ENCODE measurements at places on chromosomes 4 and X.
A peak's percentile ranks its signal among the peaks of the same experiment; 100 is the strongest.

DNA sequence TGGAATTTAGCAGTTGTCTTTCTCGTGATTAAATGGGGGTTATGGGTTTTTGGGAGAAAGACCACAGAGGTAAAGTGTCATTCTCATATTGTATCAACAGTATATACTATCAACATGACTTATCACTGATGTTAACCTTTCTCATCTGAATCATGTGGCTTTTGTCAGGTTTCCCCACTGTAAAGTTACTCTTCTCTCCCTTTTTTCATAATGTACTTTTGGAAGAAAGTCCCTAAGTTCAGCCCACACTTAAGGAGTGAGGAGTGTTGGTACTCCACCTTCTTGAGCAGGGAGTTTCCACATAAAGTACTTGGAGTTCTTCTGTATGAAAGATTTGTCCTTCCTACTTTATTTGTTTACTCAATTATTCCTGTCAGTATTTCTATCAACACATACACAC, 169.9 kb downstream of the ZNF330 start:
- DNase-seq: no peak

DNA sequence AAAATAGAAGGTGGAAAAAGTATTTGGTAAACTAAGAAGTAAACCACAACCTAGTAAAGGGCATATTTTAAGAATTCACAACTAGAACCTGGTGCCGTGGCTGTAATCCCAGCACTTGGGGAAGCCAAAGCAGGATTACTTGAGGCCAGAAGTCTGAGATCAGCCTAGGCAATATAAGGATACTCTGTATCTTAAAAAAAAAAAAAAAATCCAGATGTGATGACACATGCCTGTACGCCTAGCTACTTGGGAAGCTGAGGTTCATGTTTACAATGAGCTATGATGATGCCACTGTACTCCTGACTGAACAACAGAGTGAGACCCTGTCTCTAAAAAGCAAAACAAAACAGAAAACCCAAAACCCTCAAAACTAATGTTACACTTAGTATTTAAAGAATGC, 294.9 kb upstream of the ZCCHC13 start:
- DNase-seq: no peak

- DNase-seq: no peak
These were observed 140.5 kb downstream of the PACRGL start for GRCh38 chr4:20840648-20841190.

DNA sequence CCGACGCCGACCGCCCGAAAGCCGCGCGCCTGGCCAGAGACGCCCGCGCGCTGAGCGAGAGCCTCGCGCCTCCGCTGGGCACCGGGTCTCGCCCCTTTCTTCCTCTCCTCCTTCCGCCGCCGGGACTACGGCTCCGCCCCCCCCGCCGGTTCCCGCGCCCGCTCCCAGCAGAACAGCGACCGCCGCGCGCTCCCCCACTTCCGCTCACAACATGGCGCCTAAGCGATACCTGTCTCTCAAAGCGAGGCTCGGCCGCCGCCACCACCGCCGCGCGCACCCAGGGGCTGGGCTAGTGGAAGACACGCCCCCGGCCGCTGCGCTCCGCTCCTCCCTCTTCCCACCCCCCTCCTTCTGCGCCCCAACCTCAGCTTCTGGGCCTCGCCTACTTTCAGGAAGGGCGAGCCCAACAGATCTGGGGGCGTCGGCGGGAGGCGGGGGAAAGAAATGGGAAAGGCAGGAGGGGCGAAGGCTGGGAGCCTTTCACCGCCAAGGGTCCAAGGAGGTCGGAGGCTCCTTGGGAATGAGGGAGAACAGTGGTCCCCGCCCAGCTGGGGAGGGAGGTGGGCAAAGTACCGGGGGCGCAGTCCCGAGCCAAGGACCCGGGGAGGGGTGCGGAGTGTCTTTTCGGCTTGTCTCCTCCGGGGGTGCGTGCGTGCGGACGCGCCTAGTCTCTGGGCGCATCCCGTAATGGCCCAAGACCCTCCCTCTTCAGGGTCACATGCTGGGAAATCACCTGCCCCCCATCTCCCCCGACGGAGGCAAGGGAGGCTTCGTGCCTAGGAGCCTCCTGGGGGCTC, at the start of gene RPS6KA3:
TSS of gene RPS6KA3 (minus strand) at position 100 of the 797 bp plus-strand sequence. CDS start 277 bp downstream, outside the sequence.
- peak; percentile 85 for DNase-seq

- DNase-seq: peak; percentile 3
These were observed 27.0 kb downstream of the MAGEE1 start for GRCh38 chrX:76454456-76454927.

GRCh38 chrX:1153940-1154339, 58.5 kb downstream of the CRLF2 start:
- no peak for DNase-seq

DNA sequence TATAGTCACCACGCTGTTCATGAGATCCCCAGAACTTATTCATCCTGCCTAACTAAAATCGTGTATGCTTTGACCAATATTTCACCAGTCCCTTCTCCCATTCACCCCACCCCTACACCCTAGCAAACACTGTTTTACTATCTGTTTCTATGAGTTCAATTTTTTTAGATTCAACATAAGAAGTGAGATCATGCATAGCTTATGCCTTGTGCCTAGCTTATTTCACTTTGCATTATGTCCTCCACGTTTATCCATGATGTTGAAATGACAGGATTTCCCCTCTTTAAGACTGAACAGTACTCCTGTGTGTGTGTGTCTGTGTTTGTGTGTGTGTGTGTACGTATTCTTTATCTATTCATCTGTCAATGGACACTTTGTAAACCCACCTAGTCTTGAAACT, 16.8 kb downstream of the ANXA5 start:
- no peak for DNase-seq

- DNase-seq: no peak
These were observed 13.8 kb downstream of the GALNT7 start for GRCh38 chr4:173182403-173182802.

GRCh38 chr4:104206784-104207183, 287.9 kb downstream of the CXXC4 start:
- DNase-seq: no peak

GRCh38 chr4:47704693-47705325, 133.1 kb downstream of the CORIN start:
- peak; percentile 48 for DNase-seq

DNA sequence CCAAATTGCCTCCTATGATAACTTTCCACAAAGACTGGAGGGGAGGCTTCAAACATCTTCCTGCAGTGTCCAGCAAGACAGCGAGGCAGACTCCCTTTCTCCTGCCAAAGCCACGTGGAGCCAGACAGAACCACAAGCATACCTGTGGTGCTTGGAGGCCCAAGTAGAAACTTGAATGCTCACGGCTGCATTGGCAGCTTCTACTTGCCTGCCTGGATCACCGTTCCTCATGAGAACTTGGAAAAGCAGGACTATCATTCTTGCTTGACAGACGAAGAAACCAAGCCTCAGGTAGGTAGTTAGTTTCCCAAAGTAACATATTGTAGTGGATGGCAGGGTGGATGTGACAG, 216.3 kb upstream of the SFRP2 start:
- DNase-seq: no peak

GRCh38 chr4:99950913-99951254, 809 bp upstream of the H2AZ1 start:
- DNase-seq: no peak

DNA sequence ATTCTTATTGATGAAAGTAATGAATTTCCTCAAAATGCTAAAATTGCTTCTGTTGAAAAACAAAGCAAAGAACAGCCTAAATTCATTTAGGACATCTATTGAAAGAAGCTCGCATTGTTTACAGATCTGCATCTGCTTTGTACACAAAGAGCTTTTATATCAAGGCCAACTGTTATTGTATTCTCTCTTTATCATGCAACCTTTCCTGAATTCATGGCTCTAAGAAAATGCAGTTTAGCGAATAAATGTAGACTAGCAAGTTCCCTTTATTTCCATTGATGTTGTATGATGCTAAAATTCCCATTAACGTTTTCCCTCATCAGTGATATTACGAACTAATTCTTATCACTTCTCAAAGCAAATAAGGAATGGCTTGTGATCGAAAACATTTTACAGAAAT, 446.3 kb downstream of the MID1IP1 start:
- DNase-seq: no peak

GRCh38 chrX:46506076-46506475, 39.1 kb downstream of the ZNF674 start:
- no peak for DNase-seq

DNA sequence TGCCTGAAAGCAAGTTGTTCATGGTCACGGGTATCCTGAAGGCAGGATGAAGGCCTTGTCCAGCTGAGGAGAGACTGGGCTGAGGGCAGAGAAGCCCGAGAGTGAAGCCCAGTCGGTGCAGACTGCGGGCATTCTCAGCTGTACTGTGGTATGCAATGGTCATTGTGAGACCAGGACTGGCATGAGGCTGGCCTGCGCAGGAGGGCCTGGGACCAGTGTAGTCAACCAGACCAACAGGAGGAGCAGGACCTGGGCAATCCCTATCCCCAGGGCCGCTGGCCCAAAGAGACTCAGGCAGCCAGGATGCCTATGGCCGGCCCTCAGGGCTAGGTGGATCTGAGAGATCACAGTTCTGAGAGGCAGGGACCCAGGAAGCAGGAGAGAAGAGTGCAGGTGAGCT, 81.6 kb downstream of the NYX start:
- DNase-seq: no peak

GRCh38 chrX:18687856-18688495, 16.1 kb upstream of the RS1 start:
- no peak for DNase-seq

GRCh38 chr4:144409525-144409924, 236.4 kb upstream of the HHIP start:
- no peak for DNase-seq

GRCh38 chrX:45731448-45731847, 530.8 kb upstream of the DIPK2B start:
- DNase-seq: no peak

- DNase-seq: no peak
These were observed 115.4 kb upstream of the RPS6KA3 start for GRCh38 chrX:20382082-20382481.

DNA sequence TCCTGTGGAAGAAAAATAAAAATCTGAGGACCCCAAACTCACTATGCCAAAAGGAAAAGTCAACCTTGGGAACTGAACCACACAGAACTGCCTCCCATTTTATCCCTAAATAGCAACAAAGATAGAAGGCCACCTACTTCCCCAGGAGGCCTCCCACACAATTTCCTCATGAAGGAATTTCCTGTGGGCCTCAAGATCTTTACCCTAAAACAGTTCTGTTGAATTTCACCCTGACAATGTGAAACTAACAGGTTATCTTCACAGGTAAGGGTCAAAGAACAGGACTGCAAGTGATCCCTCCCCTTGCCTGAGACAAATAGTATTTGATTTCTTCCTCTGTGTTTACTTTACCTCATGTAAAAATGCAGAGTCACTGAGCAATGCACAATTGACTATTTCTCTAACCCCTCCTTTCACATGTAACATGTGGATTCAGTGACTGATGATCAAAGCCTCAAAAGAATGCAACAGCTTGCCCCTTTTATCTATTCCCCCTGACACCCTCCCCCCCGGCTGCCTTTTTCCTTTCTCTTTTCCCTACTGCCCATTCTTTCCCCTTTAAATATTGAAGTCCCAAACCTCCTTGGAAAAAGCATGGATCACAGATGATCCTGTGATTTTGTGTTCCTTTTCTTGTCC, 33.3 kb downstream of the MEPE start:
- no peak for DNase-seq

DNA sequence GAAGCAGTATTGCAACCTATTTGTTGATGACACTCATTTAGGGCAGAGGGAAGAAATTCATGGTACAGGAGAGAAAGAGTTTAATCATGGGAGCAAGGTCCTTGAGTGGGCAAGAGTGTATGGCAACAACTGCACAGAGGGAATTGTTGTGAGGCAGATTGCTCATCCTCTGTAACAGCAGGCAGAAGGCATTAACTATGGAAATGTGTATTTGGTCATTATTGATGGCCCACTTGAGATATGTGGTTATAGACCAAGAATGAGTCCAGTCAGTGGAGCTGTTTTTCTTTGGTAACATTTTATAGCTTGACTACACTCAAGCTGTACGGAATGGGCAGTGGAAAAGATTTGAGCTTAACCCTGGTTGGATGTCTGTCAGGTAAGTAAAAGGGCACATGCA, 15.9 kb downstream of the PLRG1 start:
- no peak for DNase-seq

- no peak for DNase-seq
These were observed 94.2 kb downstream of the GPAT3 start for GRCh38 chr4:83629945-83630721.

- DNase-seq: no peak
These were observed 118.4 kb downstream of the DDX53 start for GRCh38 chrX:23118163-23118562.

GRCh38 chrX:71107762-71108360, 1.3 kb upstream of the CXorf65 start:
- DNase-seq: peak; percentile 35

GRCh38 chr4:139943277-139943676, 210.7 kb downstream of the MAML3 start:
- DNase-seq: no peak

DNA sequence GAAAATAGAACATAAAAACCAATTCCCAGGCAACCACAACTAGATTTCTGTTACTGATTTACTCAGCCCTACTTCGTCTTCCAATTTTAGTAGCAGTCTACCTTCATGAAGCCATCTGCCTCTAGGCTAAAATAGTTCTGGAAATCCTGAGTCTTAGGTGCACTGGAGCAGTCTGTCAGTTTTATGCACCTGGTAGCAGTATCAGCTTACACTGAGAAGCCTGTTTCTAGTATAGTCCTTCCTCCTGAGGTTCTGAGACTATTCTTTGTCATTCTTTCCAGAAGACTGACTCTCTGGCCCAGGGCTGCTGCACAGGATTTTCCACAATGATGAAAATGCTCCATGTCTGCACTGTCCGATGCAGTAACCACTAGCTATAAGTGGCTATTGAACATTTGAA, 16.9 kb upstream of the HPRT1 start:
- DNase-seq: no peak

- peak; percentile 50 for DNase-seq
These were observed 674 bp downstream of the SH3D19 start for GRCh38 chr4:151324752-151325110.

DNA sequence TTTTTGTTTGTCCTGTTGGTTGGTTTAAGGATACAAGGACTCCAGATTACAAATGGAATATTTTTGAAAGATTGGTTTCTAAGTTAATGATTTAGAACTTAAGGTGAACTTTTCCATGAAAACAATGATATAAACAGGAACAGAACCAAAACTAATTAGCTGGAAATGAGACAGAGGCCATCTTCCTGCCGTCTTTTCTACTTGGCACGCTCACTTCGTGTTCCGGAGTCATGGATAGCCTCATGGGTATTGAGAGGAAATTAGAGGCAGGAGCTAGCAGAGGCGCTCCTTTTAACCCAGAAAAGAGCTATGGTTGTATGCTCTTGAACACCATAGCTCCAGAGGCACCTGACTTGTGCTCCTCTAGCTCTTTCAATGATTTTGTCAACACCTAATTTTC, 2.4 kb downstream of the FAM241A start:
- no peak for DNase-seq
